OCI-M1 (cell line): ENCODE measurements at places on chromosomes 11 and 22.

- DNase-seq: peak; percentile 62
Observed at GRCh38 chr11:14499178-14499559, 442 bp downstream of the COPB1 start.

DNA sequence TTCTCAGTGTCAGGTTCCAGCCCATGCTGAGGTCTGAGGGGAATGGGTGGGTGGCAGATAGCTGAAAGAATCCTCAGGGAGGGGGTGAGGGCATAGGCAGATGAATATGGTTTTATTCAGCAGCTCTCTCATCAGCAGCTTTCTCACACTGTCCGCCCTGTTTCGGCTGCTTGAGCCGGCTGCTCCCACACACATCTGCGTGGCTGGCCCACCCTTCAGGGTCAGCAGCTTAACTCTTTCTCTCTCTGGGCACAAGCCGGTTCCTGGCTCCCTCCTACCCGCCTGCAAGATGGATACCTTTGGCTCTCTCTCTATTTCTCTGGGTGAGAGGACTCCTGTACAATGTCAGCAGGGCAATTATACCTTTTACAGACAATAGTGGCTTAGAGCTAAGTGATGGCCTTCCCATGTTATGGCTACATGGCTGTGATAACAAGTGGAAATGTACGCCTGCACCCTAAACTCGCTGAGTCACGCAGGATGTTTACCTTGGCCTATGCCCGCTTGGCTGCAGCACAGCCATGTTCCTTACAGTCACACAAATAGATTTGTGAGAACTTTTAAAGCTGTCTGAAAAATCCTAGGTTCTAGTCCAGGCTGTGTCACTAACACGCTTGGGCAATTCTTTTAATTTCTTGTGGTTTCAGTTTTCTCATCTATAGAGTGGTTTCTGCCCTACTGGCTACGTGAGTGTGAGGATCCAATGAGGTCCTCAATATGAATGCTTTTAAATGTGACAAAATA, 4.1 kb downstream of the MMP20 start:
- no peak for DNase-seq

GRCh38 chr11:105334025-105334714, 194.6 kb upstream of the CARD18 start:
- no peak for DNase-seq

DNA sequence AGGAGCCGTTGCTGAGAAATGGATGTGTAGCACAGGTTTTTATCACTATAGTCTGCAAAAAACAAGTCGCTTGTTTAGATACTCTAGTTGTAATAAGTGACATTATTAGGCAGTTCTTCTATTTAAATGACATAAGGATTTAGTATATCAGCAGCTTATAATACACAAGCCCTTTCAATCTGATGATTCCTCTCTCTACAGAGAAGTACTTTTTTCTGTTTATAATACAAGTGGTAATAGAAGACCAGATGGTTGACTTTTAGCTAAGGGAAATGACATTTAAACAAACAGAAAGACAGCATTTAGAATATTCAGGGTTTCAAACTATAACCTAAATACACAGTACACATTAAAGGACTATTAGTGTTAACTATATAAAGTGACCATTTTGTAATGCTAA, 60.4 kb downstream of the IMMP1L start:
- DNase-seq: no peak

DNA sequence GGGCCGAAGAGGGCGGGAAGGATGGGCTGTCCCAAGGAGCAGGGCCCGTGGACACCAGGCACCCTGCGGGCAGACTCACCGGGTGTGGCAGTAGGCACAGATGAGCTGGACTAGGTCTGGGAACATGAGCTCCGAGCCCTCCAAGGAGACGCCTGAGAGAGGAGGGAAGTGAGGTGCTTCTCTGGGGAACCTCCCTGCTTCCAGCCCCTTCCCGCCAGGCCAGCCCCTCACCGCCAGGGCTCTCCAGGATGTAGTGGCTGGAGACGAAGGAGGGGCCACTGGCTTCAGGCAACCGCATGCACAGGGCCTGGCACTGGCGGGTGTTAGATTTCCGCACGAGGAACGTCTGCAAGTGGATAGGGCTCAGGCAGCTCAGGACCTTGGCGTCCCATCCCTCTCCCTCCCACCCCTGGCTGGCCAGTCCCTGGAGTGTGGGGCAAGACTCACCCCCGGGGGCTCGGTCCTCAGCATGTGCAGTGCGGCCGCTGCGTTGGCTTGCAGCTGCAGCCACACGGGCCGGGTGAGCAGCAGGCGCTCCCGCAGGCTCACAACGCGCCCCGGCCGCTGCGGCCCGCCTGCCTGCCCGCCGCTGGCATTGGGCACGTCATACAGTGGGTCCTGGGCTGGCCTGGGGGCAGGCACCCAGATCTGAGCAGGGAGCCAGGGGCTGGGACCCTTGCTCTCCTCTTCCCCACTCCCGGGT, 552 bp downstream of the RIN1 start:
- no peak for DNase-seq
